GM18507 (cell line): ENCODE measurements at places on chromosomes 5 and 9.
A peak's percentile ranks its signal among the peaks of the same experiment; 100 is the strongest.

GRCh38 chr5:1105350-1106265 lies 6.3 kb downstream of the SLC12A7 start:
- peak; percentile 52 for DNase-seq

DNA sequence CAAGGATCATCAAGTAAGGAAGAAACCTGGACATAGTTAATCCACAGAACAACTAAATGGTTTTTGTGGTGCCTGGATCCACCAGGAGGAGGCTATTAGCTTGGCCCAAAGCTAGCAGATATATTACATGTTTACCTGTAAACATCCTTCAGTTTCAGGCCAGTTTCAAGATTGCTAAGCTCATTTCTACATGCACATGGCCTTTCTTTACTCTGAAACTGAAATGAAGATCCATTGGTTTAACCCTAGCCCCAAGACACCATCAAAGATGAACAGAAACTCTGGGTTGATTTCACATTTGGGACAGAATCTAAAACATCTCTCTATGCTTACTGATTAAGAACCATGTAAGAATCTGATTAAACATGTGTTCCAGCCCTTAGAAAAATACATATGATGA lies 611.8 kb downstream of the TLE1 start:
- DNase-seq: no peak

DNA sequence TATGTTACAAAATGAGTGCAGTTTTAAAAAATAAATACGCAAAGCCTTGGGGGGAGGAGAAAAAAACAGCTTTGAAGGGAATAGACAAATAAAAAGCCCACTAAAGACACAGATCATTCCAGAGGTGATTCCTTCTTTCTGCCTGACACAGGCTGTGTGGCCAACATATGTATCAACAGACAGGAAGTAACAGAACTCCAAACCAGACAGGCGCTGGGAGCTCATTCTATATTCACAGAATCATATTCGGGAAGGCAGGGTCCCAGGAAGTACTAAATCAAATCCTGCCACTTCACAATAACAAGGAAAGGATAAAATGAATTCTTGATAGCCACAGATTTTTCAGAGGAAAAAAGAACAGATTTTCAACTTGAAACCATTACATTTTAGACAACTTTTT lies 62.1 kb downstream of the SEMA5A start:
- no peak for DNase-seq

GRCh38 chr9:80885894-80886293 lies 803.5 kb downstream of the TLE1 start:
- no peak for DNase-seq

GRCh38 chr9:134995792-134996120 lies 78.0 kb upstream of the FCN1 start:
- DNase-seq: no peak
